ENCODE measurements at places on chromosomes 4 and X.

DNA sequence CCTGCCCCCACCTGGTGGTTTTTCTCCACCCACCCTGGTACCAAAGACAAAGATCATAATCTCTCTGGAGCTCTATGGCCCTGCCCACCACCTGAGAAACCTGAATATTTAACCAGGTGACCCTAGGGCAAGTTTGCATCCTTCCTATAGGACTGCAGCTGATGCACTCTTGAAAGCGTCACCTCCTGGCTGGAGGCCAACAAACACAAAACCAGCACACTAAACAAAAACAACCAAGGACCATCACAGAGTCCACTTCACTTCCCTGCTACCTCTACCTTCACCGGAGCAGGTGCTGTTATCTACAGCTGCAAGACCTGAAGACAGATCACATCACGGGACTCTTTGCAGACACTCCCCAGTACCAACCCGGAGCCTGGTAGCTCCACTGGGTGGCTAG lies 296.7 kb upstream of the FGF13 start:
- no peak for DNase-seq

- DNase-seq, result no peak
These were observed 60.8 kb downstream of the SUPT20HL2 start for GRCh38 chrX:24253030-24253429.

DNA sequence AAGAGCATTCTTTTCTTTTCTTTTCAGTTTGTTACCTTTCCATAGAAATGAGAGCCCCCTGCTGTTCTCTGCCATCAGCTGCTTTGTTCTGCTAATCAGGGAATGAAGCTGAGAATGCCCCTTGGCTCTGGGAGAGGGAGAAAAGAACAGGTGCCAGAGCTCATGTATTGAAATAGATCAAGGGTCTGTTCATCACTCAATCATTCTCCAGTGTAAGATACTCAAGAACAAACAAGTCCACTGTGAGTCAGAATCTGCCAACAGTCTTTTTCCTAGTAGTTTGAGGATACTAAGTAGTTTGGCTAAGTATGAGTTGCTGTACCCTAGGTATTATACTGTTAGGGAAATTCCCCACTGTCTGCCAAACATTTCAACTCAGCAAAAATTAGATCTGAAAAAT lies 144.3 kb downstream of the RTL3 start:
- no peak for DNase-seq

DNA sequence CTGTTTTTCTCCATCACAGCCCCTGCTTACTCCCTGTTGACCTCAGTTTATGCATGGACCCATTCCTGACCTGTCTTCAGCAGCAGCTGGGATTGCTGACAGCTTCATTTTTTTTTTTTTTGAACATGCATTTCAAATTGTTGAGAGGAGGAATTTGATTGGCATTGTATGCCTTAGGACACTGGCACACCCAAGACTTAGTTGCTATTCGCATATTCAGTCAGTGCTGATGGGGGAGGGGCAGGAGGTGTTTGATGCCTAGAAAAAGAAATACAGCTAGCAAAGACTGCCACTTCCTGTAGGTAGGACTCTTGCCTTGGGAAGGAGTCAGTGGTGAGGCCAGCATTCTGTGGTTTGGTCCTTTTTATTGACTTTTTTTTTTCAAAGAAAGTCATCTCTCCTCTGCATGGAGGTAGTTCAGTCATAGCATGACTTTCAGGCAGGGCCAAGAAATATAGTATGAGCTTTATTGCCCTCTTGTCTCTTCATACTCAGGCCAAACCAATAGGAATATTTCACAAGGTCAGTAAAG lies 33.6 kb upstream of the XK start:
- no peak for DNase-seq

GRCh38 chr4:46870411-46870810 lies 38.6 kb downstream of the COX7B2 start:
- DNase-seq, result no peak

DNA sequence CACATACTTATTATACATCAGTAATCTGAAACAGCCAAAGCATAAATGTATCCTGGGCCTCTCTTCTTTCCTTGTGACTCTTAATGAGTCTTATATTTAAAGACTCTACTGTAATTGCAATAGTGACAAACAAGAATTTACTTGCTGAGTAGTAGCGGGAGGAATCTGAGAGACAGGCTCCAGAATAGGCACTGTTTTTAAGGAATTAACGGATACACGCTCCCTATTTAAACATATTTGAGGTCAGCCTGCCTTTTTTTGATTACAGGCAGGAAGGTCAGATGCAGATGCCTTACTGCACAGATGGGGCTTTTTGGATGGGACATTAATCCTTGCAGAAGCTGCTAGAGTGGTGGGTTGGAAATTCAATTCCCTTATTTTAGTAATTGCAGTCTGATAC lies 196.3 kb upstream of the ANXA3 start:
- peak; percentile 33 for DNase-seq

DNA sequence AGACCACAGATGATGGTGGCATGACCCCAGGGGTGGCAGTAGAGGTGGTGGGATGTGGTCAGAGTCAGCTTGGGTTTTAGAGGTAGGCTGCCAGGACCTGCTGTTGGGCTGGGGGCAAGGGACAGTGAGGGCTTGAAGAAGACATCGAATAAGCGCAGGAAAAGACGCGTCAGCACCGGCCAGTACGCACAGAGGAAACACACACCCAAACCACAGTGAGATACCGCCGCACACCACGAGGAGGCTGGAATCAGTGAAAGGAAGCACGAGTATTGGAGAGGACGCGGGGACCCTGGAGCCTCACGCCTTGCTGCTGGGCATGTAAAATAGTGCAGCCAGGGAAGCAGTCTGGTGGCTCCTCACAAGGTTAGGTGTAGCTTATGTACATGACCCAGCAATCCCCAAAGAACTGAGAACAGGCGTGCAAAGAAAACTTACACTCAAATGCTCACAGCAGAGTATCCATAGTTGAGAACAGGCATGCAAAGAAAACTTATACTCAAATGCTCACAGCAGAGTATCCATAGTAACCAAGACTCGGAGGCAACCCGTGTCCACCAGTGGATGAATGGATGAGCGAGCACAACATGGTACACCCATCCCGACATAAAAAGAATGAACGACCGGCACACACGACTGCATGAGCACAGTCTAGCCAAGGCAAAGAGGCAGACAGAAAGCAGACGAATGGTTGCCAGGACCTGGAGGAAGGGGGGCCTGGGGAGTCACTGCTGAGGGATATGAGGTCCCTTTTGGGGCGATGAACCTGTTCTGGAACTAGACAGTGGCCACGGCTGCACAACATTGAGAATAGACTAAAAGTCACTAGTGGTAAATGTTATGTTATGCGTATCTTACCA lies 13.3 kb downstream of the PDZD4 start:
- no peak for DNase-seq

DNA sequence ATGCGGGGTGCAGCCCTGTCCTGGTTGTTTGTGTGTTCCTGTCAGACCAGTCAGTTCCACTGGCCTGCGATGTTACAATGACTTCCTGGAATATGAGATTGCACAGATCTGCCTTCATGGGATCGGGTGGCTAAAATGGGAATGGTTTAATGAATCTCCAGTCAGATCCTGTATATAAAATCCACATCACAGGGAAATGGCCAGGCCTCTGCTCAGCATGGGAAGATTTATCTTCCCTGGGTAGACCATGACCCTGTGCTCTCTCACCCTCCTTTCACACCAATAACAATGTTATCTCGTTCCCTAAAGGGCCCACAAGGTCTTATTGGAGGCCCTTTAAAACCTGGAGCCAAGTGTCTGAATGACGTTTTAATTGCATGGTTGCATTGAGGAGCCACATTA lies 307.4 kb downstream of the RAB28 start:
- DNase-seq, result no peak

GRCh38 chr4:53645108-53645507 lies 53.8 kb upstream of the LNX1 start:
- no peak for DNase-seq

DNA sequence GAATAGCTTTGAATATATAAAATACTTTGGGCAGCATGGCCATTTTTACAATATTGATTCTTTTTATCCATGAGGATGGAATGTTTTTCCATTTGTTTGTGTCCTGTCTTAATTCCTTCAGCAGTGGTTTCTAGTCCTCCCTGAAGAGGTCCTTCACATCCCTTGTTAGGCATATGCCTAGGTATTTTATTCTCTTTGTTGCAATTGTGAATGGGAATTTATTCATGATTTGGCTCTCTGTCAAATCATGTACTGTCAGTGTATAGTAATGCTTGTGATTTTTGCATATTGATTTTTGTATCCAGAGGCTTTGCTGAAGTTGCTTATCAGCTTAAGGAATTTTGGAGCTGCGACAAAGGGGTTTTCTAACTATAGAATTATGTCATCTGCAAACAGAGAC lies 18.5 kb downstream of the UGT2B15 start:
- DNase-seq, result no peak

DNA sequence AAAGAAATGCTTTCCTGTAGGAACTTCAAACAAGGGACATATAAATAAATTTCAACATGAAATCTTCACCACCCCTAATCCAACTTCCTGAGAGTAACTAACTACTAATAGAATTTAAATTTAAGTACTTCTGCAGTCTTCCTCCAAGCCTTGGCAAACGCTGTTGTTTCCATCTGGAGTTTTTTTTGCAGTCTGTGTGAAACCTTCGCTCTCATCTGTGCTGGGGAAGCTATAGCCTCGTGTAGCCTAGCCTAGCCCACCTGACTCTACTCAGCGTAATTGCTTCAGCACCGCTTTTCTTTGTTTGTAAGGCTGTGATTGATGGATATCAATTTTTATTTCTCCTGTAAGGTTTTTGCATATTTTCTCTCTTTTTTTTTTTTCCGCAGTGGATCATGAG lies 30.9 kb downstream of the STOX2 start:
- DNase-seq, result no peak

GRCh38 chrX:7948483-7948882 lies 21.3 kb upstream of the PNPLA4 start:
- no peak for DNase-seq

DNA sequence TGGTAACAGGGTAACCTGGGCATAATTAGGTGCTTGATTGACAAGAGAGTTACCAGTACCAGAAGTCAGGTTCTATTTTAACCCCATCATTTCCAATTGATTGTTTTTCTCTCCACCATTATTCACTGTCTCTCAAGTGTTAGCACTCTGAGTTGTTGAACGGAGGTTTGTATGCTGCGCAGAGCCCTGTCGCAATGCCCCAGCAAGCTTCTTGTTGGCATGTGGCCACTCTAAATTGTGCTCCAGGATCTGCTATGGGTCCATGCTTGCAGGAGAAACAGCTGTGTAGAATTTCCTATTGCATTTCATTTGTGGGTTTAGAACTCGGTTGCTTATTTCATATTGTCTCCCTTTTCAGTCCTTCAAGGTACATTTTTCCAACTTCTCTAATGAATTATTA lies 98.2 kb downstream of the KLHL8 start:
- no peak for DNase-seq

All from fibroblast of skin of left quadriceps (primary cell).